ENCODE measurements at places on chromosomes 6 and 20.
A peak's percentile ranks its signal among the peaks of the same experiment; 100 is the strongest.

DNA sequence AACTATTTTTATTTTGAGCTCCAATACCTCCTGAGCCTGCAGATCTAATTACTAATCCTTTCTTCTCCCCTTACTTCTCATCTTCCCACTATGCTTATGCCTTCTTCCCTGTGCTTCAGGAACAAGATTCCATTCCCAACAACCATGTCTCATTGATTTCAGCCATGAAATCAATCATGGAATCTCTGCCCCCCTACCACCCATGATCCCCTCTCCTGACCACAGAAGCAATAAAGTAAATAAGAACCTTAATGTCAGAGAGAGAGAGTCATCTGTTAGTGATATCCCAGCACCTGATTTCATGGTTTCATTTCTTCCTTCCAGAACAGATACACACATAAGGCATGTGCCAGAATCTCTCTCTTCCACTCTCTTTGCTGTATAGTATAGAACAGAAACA lies 339.7 kb upstream of the KCNQ5 start:
- peak; percentile 8 for DNase-seq

- DNase-seq, result no peak
Observed at GRCh38 chr20:25022680-25023079, 30.1 kb upstream of the APMAP start.

DNA sequence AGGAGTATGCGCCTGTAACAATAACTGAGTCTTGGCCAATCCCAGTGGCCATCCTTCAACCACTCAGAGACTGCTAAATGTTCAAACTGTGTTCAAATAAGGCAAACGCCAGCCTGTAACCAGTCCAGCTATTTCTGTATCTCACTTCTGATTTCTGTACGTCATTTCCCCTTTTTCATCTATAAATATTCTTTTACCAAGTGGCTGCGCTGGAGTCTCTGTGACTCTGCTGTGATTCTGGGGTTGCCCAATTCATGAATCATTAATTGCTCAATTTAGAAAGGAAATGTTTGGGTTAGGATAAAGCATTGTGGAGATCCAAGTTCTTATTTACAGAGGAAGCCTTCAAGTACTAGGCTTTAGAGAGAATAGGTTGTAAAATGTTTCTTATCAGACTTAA lies 89.8 kb upstream of the UST start:
- DNase-seq, result peak; percentile 6

DNA sequence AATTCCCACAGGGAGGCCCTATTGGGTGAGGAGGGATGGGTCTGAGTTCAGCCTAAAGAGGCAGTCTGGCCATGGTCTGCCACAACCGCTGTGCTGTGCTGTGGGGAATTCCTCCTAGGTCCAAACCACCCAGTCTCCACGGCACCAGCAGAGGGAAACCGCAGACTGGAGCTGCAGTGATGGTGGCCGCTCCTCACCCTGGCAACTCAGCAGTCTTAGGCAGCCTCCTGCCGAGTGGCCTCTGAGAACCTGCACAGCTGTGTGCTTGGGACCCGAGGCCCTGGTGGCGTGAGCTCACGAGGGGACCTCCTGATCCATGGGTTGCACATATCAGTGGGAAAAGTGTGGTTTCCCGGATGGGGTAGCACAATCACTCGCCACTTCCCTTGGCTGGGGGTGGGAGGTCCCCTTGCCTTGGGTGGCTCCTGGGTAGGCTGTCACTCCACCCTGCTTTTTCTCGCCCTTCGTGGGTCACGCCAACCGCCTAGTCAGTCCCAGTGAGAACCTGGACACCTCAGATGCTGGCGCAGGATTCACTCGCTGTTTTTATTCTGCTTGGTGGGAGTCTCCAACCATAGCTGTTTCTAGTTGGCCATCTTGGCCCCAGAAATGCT lies 242.2 kb downstream of the CDH26 start:
- DNase-seq, result no peak

GRCh38 chr20:22495789-22496188 lies 88.6 kb downstream of the FOXA2 start:
- no peak for DNase-seq

All from fibroblast of upper back skin (primary cell).